ENCODE measurements at places on chromosomes 7 and 10. TPM values are rescaled to one million over a fixed set of nuclear protein-coding genes. Genes with fewer than 3 reads are reported as not detected.

The CALN1 gene
- 0.47 TPM for total RNA-seq

The INHBA gene
- 9.7 TPM for total RNA-seq

The RNF32 gene
- not detected for total RNA-seq

The GSAP gene
- total RNA-seq: 14.7 TPM

The CALD1 gene
- total RNA-seq: 123 TPM

The PLA2G12B gene
- total RNA-seq: 50.9 TPM

The SLC26A5 gene
- total RNA-seq: 0.25 TPM

The GIMAP2 gene
- 6.2 TPM for total RNA-seq

The BMS1 gene
- total RNA-seq: 5.8 TPM

The TLX1 gene
- total RNA-seq: 0.55 TPM

The TYSND1 gene
- 5.3 TPM for total RNA-seq

The CLCN1 gene
- total RNA-seq: not detected

The HOXA6 gene
- not detected for total RNA-seq

The RPS24 gene
- 494 TPM for total RNA-seq

The MRLN gene
- not detected for total RNA-seq

The GBX1 gene
- not detected for total RNA-seq

The GIGYF1 gene
- 8.3 TPM for total RNA-seq

The LRMDA gene
- total RNA-seq: 9.9 TPM

The MET gene
- total RNA-seq: 36.8 TPM

The NPC1L1 gene
- 17.3 TPM for total RNA-seq

The UROS gene
- total RNA-seq: 52.5 TPM

The FOXI2 gene
- not detected for total RNA-seq

The OPALIN gene
- not detected for total RNA-seq

The TFR2 gene
- total RNA-seq: 568 TPM

The SPDYE2B gene
- total RNA-seq: not detected

The ELFN1 gene
- total RNA-seq: 8.5 TPM

The IQUB gene
- not detected for total RNA-seq

The UPK3BL2 gene
- not detected for total RNA-seq

The ARHGEF5 gene
- 12.5 TPM for total RNA-seq

The TMEM225B gene
- not detected for total RNA-seq

The CRYGN gene
- not detected for total RNA-seq

The TMEM184A gene
- 31.0 TPM for total RNA-seq

The SOSTDC1 gene
- not detected for total RNA-seq

The PTPRN2 gene
- total RNA-seq: 0.61 TPM

The LIPF gene
- not detected for total RNA-seq

The NPFFR1 gene
- not detected for total RNA-seq

The ZNF487 gene
- total RNA-seq: 1.7 TPM

The TMEM270 gene
- total RNA-seq: not detected

The FKBP9 gene
- total RNA-seq: 28.6 TPM

The SLC26A3 gene
- total RNA-seq: 2.8 TPM

The TET1 gene
- 0.62 TPM for total RNA-seq

The DPY19L1 gene
- 23.4 TPM for total RNA-seq

The SERPINE1 gene
- total RNA-seq: 24.3 TPM

The PAPSS2 gene
- total RNA-seq: 150 TPM

The CNPY1 gene
- total RNA-seq: not detected

The FAM25G gene
- total RNA-seq: not detected

The PNLIPRP1 gene
- total RNA-seq: not detected

The GIMAP4 gene
- total RNA-seq: 12.0 TPM

The RADIL gene
- total RNA-seq: 0.25 TPM

The FGL2 gene
- total RNA-seq: 5.0 TPM
